HL-60 (cell line): ENCODE measurements at places on chromosomes 5 and 9.

- DNase-seq, result no peak
These were observed 142.0 kb upstream of the ALDH1B1 start for GRCh38 chr9:38250279-38251035.

- DNase-seq, result no peak
These were observed 11.3 kb upstream of the SLC34A1 start for GRCh38 chr5:177372910-177373309.

DNA sequence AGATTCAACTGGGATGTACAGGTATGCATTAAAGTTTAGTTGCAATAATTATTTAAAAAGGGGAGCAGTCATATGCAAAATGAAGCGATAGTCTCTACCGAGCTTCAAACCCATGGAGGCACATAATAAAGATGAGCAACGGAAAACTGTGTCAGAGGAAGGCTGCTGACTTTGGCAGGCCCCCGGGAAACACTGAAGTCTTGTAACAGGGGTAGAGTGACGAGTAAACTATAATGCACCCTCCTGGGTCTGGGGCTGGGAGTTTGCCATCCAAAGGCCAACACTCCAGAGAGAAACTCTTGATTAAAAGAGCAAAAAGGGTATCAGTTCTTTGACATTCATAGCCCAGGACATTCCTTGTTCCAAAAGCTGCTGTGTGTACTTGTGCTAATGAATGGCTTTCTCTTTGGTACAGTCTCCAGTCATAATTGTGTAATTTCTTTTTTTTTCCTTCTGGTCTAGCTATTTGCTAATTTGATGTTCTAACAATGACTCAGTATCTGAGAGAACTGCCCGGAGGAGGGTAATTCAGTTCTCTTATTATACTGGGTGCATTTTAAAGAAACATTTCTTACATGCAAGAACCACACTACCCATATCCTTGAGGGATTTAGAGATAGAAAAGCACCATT, 59.2 kb downstream of the TNC start:
- peak; percentile 11 for DNase-seq

DNA sequence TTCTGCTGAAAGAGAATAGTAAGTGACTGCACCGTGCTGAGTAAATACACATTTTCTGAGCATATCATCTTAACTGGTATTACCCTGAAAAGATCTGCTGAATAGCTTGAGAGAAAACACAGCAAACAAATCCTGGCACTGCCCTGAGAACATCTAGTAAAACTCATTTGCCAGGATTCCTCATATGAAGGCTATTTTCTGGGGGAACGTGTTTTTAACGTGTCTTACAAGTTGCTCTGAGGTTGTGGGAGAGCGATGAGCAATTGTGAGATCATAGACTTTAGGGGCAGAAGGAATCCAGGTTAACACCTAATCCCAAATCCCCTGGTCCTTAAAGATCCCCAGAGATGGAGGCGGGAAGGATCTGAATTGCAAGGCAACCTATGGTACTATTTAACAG, 331.9 kb upstream of the RFX3 start:
- no peak for DNase-seq

DNA sequence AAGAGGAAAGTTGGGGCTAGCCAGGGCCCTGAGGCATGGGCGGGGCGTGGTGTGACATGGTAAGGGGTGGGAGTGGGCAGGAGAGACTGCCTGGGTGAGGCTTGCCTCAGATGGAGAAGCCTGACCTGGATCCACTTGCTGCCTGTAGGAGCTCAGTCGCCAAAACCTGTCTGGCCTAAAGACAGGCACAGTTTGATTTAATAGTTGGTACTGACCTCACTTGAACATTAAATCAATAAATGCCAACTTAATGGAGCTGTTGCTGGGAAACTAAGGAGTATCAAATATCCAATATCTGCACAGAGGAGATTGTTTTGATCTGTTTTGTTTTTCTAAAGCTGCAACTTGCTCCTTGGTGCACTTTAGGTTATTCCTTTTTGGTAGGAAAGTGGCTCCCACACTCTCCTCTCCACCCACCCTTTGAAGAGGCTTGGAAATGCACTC, 86.4 kb downstream of the RCL1 start:
- no peak for DNase-seq

GRCh38 chr5:619444-619843, 7.3 kb downstream of the CEP72 start:
- no peak for DNase-seq
